Hepatocyte (in vitro differentiated cells): ENCODE measurements at places on chromosomes 11 and 22. TPM values are rescaled to one million over a fixed set of nuclear protein-coding genes. Genes with fewer than 3 reads are reported as not detected.

CCDC90B gene
- polyA plus RNA-seq, result 47.8 and 50.9 TPM in 2 replicates

NCAM1 gene
- 12.4 and 15.0 TPM in 2 replicates for polyA plus RNA-seq

MUC5AC gene
- polyA plus RNA-seq, result 0.02 and 0.08 TPM in 2 replicates

VPREB3 gene
- polyA plus RNA-seq, result not detected in 2 replicates

- no peaks in the 10 kb centered on the region for H3K27me3 ChIP-seq
- DNase-seq, result peak; percentile 8
- no peaks in the 10 kb centered on the region for H3K36me3 ChIP-seq
- no peak overlapping the region for H3K27ac ChIP-seq
Measured at GRCh38 chr11:82546661-82547557, 186.8 kb downstream of the FAM181B start.

GRCh38 chr11:102361086-102362031 is 14.3 kb downstream of the BIRC2 start:
- H3K4me1 ChIP-seq, result no peaks in the 10 kb centered on the region
- H3K27me3 ChIP-seq, result no peaks in the 10 kb centered on the region
- H3K27ac ChIP-seq, result no peak overlapping the region
- no peak for DNase-seq

DNA sequence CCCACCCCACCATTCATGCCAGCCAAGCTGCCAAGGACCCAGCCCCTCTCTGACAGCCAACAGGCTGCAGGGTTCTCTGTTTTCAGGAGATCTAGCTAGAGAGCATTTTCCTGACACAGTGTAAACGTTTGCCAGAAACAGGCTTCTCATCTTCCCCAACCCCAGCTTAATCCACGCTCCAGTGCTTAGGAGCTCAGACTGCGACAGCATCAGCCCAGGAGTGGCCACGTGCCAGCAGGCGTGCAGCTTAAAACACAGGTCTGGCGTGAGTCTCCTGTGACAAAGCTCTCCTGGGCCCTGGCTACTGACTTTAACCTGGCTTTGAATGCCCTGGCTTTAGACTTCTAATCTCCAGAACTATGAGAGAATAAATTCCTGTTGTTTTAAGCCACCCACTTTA is 66.6 kb downstream of the GALNT18 start:
- H3K4me1 ChIP-seq, result peaks cover 15% of the 10 kb centered on the region
- H3K4me3 ChIP-seq, result no peak overlapping the region
- no peak overlapping the region for H3K27ac ChIP-seq
- DNase-seq, result peak; percentile 28

- H3K4me1 ChIP-seq, result peaks cover 2% of the 10 kb centered on the region
- no peaks in the 10 kb centered on the region for H3K27me3 ChIP-seq
- H3K4me3 ChIP-seq, result no peak overlapping the region
- H3K36me3 ChIP-seq, result no peaks in the 10 kb centered on the region
Measured at GRCh38 chr22:43928468-43928867, 4.9 kb downstream of the PNPLA3 start.
